ENCODE measurements at places on chromosomes 6 and 20.
A peak's percentile ranks its signal among the peaks of the same experiment; 100 is the strongest.

DNA sequence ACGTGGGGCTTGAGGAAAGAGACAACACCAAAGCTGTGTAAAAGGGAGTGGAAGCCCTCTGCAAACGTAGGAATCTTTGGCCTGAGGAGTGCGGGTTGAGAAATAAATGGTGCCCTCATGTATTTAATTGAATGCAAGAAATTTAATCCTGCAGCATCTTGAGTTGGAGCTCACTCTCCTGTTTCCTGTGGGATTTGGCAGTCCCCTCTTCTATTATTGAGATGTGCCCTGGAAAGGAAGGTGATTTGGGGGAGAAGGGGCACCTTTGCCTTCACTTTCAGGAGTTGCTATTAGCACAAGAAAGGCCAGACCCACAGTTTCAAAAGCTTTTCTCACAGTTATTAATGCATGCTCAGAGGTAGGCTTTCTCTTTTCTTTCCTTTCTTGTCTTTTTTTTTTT lies 201.4 kb upstream of the HDDC2 start:
- DNase-seq: no peak

DNA sequence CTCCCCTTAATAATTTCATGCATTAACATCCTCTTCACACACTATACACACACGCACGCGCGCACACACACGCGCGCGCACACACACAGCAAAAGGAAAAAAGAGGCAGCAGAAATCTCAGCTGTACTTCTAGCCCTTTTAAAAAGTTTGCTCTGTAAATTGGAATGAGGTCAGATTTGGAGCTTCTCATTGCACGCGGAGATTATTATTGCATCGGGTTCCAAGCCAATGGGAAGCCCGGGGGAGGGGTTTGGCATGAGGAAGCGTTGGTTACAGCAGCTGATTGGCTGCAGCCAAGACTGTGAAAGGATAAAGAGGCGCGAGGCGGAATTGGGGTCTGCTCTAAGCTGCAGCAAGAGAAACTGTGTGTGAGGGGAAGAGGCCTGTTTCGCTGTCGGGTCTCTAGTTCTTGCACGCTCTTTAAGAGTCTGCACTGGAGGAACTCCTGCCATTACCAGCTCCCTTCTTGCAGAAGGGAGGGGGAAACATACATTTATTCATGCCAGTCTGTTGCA lies at the start of gene SOX4:
Gene SOX4 (plus strand): TSS at position 340 of the 515 bp plus-strand sequence. CDS start 784 bp downstream, outside the sequence.
- peak; percentile 45 for DNase-seq

DNA sequence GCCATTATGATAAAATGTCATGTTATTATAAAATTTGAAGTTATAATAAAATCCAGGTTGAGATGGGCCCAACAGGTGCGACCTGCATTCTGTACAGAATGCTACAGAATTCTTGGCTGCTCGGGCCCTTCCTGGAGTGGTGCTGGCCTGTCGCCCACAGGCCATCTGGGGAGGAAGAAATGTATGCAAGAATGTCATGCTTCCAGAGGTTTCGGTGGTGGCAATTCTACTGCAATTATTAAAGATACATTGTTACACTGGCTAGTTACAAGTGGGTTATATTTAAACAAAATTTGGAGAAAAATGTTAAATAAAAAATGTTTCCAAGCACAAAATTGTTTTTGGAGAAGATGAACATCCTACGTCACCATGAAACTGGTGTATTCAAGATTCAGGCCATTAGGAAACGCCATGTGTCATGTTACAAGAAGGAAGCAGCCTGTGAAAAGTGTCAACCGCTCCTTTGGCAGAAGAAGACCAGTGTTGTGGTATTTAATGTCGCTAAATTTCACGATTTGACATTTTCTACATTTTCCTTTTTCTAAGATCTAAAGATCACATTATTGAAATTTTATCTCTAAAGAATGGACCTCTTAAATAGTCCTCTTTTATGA lies 7.1 kb downstream of the RAMACL start:
- no peak for DNase-seq

DNA sequence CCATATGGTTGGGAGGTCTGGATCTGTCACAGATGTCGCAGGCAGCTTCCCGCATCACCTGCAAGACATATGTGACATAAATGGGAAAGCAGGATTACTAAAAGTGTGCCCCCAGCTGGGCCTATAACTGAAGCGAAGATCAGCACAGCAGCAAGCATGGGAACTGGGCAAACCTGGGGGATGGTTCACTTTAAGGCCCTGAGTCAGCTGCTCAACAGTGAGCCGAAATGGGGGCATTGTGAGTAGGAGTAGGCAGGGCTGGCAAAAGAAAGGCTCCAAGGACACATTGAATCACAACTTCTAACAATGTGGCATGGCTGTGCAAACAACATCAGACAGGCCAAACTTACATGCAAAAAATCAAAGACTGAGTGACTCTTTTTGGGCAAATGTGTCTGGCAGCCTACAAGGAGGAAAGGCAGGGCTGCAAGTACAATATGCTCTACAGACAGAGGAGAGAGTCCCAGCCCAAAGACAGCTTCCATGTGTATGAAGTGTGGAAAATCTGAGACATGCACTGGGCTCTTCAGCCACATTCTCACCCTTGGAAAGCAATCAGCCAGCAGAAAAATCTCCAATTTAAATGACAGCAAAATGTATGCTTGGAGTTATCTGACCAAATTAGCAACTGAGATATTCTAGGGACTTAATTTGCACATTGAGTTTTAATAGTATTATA lies 531.0 kb upstream of the MMS22L start:
- DNase-seq: no peak

DNA sequence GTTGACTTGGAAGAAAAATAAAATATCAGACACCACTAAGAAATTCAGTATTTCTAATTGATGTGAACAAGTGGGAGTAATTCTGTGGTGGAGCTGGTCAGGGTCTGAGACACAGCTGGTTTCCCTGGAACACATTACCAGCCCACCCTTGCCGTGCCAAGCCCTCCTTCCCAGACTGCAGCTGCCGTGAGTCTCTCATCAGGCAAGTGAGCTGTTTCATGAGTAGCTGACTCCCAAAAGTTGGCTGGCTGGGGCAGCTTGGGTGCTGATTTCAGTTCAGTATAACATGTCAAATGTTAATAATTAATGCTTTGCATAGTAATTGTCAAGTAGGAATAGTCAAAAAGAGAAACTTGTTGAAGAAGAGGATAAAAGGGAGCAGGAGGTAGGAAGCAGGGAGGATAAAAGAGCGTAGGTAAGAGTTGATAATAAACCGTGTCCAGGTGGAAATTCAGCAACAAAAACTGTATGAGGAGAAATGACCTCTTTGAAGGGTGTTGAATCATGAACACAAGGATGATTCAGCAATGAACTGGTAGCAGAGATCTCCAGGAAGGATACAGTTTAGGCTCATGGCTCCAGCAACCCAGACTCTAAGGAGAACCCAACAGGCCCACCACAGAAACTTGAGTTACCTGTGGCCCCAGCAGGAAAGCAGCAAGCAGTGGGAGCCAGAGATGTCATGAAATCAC lies 110.9 kb upstream of the SSTR4 start:
- DNase-seq: no peak

GRCh38 chr6:125904871-125905270 lies 51.7 kb upstream of the HINT3 start:
- peak; percentile 40 for DNase-seq

- DNase-seq: no peak
Measured at GRCh38 chr6:150652848-150653613, 53.3 kb downstream of the PLEKHG1 start.

- DNase-seq: no peak
Measured at GRCh38 chr6:98686008-98686601, 148.3 kb upstream of the POU3F2 start.

DNA sequence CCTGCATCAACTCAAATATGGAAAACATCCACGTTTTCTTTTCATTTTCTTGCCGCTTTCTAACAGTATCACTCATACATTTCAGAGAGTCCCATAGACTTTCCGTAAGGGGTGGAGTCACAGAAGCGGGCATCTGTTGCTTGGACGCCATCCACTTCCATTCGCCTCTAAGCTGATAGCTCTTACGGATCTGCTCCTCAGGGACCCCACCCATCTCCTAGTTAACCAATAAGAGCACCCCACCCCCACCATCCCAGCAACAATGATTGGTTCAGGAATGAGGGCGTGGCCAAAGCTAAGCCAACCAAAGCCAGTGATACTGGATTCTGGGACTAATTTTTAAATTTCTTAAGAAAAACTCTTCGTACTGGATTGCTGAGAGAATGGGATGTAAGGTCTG lies 42.4 kb downstream of the SLC2A10 start:
- no peak for DNase-seq

DNA sequence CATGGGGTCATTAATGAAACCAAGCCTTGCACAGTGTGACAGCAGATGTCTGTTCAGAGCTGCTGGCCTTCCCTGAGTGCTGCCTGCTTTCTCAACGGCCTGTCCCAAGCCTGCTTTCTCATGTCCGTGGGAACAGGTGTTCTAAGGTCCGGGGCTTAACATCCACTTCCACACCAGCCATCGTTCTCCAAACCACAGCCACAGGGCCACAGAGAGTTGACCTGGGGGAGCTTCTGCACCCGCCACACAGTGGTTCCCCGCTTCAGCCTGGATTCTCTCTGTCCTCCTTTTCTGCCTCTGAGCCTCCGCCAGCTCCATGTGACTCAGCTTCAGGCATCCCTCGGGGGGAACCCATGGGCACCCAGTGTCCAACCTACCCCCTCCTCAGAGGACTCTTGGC lies 26.9 kb upstream of the PPP1R3G start:
- no peak for DNase-seq

- no peak for DNase-seq
Measured at GRCh38 chr6:39590871-39591393, 134.3 kb downstream of the KIF6 start.

DNA sequence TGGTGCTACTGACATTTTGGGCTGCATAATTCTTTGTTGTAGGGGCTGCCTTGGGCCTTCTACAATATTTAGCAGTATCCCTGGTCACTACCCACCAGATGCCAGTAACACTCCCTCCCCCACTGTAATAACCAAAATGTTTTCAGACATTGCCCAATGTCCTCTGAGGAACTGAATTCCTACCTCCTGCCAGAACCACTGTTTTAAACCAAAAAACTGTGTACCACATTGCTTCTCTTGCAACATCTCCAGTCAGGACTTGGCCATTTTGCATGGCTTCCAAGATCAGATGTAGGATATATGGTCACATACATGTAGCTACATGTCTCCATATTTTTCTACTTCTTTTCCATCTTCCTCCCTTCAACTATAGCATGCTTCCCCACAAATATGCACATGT lies 97.4 kb upstream of the IFNGR1 start:
- DNase-seq: no peak
